ENCODE measurements at places on chromosomes 7 and 10.
A peak's percentile ranks its signal among the peaks of the same experiment; 100 is the strongest.

GRCh38 chr10:89369156-89370105, 8.4 kb upstream of the IFIT1B start:
- DNase-seq, result no peak

DNA sequence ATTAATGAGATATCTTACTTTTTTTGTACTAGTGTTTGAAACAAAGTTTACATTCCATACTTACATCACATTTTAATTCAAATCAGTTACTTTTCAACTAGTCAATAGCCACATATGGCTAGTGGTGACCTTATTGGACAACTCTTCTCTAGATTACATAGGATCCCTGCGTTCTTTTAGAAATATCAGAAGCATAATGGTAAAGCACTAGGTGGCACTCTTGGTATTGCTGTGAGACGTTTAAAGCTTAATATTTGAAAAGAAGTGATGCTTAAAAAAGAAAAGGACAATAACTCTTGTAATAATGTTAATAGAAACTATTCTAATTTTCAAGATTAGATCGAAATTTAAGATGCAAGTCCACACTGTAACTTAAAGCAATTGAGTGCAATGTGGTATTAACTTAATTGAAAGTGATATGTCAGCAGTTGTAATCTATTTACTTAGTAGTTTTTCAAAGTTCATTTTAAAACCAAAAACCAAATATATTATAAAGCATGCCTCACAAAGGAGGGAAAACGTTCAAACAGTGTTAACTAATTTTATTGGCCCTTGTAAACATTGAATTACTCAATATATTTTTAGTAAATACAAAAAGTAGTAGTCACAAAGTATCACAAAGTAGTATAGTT, 339.1 kb downstream of the ATRNL1 start:
- DNase-seq, result no peak

- no peak for DNase-seq
These were observed 979.1 kb upstream of the C7orf33 start for GRCh38 chr7:147611431-147611830.

GRCh38 chr10:101968940-101969321, 87.0 kb downstream of the ARMH3 start:
- DNase-seq, result no peak

- no peak for DNase-seq
These were observed 138.0 kb downstream of the TACC2 start for GRCh38 chr10:122126763-122127659.

DNA sequence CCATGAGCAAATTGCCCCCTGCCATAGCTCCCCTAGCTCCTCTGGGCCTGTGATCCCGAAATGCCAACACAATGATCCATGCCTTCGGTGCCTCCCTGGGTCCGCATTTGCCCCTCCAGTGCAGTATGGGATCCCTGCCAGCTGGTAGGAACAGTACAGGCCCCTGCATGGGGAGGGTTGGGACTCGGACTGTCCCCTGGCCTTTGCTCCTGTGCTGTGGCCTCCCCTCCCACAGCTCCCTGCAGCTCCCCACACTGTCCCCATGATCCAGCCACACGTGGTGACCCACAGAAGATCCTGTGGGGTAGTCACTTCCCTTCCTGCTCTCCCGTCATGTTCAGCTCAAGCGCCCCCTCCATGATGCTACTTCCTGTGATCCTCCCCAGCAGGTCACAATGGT, 140.3 kb downstream of the MAPK8 start:
- DNase-seq, result peak; percentile 22

DNA sequence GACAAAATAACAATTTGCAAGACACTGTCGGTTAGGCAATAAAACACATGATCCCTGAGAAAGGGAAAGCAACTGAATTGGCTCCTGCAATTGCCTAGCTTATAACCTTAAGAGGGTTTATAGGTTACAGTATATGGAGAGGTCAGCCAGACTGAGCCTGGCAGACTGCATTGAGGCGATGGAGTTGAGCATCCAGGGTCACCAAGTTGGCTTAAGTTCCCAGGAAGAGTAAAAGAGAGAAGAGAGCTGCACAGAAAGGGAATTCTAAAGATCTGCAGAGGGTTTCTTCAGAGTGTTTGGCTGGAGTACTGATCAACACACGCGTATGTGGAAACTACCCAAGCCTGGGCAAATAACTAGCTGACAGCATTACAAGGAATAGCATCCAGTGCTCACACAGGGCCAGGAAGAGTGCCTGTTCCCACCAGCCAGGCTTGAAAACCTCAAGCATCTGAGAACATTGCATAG, 11.2 kb downstream of the ANKMY2 start:
- DNase-seq, result no peak

- no peak for DNase-seq
These were observed 4.8 kb downstream of the DNMBP start for GRCh38 chr10:100004805-100005510.

DNA sequence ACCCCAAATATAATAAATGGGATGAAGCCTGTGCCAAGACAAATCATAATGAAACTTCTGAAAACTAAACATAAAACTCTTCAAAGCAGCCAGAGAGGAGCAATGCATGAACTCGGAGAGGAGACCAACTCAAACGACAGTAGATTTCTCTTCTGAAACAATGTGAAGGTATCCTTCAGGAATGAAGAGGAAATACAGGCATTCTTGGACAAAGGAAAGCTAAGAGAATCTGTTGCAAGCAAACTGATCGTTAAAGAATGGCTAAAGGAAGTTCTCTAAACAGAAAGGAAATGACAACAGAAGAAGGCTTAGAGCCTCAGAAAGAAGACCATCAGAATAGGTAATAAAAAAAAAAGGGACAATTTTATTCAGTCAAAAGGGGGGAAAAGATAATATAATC, 6.6 kb downstream of the GNA12 start:
- no peak for DNase-seq

DNA sequence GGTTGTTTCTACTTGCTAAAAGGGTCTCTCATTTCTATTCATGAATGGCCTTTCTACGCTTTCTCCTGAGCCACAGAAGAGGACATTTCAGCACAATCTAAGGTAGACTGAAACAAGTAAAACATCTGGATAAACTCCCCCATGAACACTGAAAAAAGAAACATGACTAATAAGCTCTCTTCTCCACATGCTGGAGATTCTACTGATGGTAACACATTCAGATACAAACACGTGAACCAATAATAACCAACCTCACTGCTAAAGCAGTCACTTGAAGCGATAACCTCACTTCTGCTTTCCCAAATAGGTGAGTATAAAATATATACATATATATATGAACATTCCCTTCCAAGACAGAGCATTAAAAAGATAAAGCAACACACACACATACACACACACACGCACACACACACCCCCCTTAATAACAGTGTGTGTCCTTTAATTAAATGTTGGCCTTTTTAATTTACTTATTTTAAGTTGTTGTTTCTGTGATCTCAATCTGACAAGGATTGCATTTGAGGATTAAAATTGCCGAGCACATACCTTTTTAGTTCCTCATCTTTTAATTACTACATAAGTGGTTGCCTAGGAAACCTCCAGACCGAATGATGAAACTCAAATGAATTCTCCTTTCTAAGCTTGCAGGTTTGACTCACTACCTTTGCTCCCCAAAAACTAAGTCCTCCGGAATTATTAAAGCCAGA, 292.4 kb upstream of the KLF14 start:
- DNase-seq, result no peak

- DNase-seq, result no peak
These were observed 302.7 kb downstream of the GLRX3 start for GRCh38 chr10:130438861-130439260.

- DNase-seq, result no peak
These were observed 846.5 kb downstream of the TYW1 start for GRCh38 chr7:67843001-67843565.

- DNase-seq, result no peak
These were observed 203.1 kb upstream of the PCLO start for GRCh38 chr7:83365746-83366145.

DNA sequence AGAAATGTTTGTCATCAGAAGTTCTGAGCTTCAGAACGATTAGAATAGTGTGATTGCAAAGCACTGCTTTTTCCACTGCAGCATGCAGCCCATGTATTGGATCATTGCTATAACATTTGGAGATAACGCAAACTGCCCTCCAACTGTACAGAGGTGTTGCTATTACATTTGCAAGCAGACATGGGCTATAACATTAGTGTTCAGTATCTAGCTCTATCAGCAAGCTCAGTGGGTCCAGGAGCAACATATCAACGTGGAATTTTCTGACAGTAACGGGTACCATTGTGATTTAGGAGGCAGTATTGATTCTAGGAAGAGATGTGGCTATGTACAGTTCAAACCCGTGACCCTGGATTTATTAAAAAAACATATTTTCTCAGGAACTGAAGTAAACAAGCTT, 75.8 kb downstream of the AGMO start:
- no peak for DNase-seq

GRCh38 chr10:3926675-3927525, 141.9 kb upstream of the KLF6 start:
- no peak for DNase-seq

DNA sequence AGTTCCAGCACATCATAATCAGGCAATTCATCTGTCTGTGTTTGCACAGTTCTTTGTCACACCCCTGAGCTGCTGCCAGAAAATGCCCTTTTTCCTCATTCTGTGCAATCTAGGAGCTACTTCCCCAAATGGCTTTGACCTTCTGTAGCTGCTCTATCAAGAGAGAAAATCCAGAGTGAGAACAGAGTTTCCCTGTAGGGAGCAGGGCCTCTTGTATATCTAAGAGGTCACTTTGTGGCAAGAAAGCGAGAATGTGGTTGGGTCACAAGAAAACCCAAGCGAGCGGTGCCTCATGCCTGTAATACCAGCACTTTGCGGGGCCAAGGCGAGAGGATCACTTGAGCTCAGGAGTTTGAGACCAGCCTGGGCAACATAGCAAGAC, 24.3 kb downstream of the SLC29A3 start:
- DNase-seq, result no peak

- no peak for DNase-seq
These were observed 93.8 kb downstream of the CXCL12 start for GRCh38 chr10:44291091-44291490.

- DNase-seq, result no peak
These were observed 45.4 kb downstream of the CDK6 start for GRCh38 chr7:92790992-92791391.

DNA sequence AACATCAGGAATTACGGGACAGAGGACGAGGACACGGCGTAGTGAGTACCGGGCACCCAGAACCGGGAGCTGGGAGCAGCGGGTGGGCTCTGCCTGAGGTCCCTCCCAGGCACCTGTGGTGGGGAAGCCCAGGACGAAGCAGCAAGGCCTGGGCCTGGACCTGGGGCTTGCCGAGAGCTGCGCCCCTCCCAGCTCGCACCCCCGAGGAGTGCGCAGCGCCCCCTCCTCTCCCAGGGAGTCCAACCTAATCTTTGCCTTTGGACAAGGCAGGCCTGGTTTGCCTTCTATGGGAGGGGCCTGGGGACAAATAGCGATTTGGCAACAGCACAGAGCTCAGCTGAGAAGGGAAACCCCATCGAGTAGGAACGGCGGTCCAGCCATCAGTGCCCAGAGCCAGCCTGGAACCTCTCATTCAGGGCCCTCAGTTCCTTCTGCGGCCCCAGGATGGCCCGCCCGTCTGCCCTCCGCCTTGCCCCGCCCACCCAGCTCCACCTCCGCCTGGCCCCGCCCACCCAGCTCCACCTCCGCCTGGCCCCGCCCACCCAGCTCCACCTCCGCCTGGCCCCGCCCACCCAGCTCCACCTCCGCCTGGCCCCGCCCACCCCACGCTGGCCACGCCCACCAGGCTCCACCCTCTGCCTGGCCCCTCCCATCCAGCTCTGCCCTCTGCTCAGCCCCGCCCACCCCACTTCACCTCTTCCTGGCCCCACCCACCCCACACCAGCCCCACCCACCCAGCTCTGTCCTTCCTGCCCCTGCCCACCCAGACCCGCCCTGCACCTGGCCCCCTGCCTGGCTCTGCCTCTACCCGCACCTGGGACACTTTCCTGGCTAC, 32.5 kb upstream of the KNDC1 start:
- DNase-seq, result no peak

Measured in right forelimb (tissue), 1 donor.